HT1080 (cell line): ENCODE measurements at places on chromosomes 7 and 10.

GRCh38 chr10:110775406-110775805, 96.3 kb upstream of the PDCD4 start:
- no peak for DNase-seq

DNA sequence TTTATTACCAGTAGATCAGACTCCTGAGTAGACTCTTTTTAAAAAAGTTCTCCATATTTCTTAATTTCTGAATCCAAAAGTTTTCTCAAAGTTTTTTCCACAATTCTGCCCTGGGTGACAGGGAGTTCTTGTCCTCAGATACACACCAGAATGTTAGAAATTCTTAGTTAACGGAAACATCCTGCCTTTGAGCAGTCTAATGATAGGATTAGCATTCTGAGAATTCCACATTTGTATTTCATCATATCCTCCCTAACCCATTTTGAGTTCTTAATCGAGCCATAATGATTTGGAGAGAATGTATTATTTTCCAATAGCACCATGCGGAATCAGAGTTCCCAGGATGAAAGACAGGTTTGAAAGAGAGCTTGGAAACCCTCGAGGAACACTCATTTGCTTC, 28.9 kb upstream of the MRPS33 start:
- DNase-seq: no peak

- peak; percentile 46 for DNase-seq
Measured at GRCh38 chr7:36794689-36795088, 70.4 kb upstream of the AOAH start.

DNA sequence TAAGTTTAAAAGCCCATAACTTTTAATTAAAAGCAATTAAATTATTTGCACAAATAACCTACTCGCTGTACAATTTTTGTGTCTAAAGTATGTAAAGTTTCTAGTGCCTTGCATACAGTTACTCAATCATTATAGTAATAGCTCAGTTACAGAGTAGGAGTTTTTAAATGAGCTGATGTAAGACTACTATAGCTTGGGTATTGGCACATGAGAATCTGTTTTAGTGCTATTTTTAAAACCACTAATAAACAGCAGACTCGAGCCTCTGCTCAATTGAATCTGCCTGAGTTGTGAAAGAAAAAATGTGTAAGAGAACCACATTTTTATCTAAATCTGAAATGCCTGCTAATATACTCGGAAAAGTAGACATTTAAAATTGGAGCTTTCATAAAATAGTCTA, 31.1 kb downstream of the CTNNA3 start:
- no peak for DNase-seq

- DNase-seq: peak; percentile 15
Measured at GRCh38 chr7:53110425-53110824, 75.0 kb downstream of the POM121L12 start.

GRCh38 chr10:117928281-117928680, 118.5 kb downstream of the RAB11FIP2 start:
- no peak for DNase-seq

GRCh38 chr7:116740755-116741462, 68.9 kb downstream of the MET start:
- peak; percentile 15 for DNase-seq

DNA sequence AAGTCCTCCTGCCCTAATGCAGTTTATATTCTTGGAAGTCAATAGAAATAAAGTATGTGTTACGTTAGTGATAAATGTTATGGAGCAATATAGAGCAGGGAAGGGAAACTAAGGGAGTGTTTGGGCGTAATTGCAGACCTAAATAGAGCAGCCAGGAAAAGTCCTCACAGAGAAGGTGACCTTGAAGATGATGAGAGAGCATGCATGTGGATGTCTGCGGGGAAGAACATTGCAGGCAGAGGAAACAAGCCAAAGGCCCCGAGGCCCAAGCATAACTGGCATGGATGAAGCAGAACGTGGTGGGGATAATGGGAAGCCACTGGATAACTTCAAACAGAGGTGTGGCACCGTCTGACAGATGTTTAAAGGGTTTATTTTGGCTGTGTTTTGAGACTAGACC, 12.5 kb downstream of the ADD3 start:
- DNase-seq: no peak

DNA sequence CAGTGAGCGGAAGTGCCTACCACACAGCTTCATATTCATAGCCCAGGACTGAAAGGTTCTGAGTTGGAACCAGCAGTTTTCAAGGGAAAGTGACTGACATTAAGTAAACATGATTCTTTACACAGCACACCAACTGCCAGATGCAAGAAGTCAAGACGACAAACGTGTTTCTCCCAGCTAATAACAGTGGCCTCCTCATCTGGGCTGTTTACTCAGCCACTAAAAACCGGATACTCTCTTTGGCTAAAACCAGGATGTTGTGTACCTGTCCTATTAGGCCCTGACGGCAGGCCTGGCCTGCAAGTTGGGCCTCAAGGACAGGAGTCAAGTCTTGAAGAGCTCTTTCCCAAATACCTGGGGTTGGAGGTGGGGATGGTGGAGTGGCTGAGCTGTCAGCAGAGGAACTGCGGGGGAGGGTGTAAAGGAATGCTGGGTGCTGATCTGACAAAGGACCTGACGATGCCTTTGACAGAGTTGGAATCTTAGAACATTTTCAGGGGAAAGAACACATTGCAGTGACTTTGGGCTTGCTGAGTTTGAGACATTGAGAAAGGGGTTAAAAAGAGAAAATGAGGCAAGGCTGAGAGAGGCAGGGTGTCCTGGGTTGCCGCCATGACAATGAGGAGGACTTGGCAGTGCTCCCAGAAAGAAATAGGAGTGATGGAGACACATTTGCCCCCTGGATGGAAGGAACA, 57.7 kb downstream of the STEAP1B start:
- no peak for DNase-seq

DNA sequence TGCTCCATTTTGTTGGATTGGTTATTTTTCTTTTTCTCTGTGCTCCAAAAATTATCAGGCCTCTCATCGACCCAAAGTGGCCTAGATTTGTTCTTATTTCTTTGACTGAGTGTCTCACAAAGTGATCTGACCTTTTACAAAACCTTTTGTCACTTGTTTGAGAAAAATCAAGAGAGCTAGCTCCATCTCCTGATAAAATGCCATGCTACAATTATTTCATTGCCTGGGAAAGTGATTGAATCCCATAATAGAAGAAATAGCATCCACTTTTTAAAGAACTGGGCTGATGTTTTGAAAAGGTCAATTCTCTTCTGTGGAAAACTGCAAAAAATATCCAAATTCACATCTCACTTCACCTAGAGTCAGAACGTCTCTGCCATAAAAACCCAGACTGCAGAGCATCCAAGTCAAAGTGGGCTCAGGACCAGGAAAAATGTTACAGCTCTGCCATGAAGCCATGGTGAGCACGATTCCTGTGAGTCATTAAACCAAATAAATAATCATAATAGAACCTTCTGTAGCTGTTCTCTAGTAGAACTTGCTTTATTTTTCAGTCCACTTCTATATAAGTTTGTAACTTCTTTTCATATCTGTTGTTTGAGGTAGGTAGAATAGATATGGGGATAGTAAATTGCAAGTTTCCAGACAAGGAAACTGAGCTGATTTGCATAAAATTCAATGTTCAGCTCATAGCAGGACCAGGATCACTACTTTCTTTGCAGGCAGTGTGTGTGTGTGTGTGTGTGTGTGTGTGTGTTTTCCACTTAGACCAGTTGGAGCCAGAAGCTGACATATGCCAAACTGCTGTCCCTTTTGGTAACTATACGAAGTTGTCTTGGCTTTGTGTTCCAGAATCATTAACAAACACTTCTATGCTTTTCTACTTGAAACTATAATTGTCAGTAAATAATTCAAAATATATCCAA, 632.5 kb upstream of the ANKRD30A start:
- DNase-seq: peak; percentile 60

- DNase-seq: no peak
Measured at GRCh38 chr7:132075515-132075914, 500.8 kb downstream of the PLXNA4 start.

- DNase-seq: peak; percentile 47
Measured at GRCh38 chr7:18778594-18778993, 283.0 kb downstream of the HDAC9 start.

- DNase-seq: no peak
Measured at GRCh38 chr10:118216571-118217170, 125.5 kb downstream of the FAM204A start.

GRCh38 chr7:12222889-12223579, 11.9 kb downstream of the TMEM106B start:
- DNase-seq: no peak

GRCh38 chr7:112202816-112203215, 3.4 kb downstream of the DOCK4 start:
- peak; percentile 15 for DNase-seq

DNA sequence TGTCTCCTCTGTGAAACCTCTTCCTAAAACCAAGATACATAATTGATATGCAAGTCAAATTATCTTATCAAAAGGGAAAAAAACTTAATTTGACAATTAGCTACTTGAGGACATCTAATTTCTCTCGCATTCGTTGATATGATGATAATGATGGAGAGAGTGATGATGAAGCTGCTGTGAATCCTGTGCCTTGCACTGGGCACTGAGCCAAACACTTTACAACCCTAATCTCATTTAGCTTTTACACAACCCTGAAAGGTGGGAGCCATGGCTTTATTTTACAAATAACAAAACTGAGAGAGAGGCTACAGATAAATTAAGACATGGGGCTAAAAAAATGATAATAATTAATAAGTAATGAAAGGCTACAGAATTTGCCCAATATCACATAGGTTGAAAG, 176.0 kb downstream of the NOC3L start:
- no peak for DNase-seq

DNA sequence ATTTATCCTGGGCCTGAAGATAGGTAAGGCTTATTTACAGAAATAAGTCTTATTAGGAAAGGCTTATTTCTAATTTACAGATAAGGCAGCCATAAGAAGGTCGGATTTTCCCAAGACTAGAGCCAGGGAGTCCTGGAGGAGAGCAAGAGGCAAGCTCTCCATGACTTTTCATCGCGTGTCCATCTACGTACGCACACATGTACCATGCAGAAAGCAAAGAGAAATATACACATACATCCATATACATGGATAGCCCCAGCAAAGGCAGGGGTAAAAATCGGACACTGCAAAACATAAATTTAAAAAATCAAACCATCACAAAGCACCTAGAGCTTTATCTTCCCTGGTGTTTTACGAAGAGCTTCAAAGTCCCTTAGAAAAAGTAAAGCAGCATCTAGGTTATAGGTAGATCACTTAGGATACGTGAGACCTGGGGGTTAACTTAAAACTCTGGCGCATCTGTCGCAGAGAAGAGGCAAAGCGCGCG, 25.8 kb upstream of the ZRANB1 start:
- DNase-seq: no peak

DNA sequence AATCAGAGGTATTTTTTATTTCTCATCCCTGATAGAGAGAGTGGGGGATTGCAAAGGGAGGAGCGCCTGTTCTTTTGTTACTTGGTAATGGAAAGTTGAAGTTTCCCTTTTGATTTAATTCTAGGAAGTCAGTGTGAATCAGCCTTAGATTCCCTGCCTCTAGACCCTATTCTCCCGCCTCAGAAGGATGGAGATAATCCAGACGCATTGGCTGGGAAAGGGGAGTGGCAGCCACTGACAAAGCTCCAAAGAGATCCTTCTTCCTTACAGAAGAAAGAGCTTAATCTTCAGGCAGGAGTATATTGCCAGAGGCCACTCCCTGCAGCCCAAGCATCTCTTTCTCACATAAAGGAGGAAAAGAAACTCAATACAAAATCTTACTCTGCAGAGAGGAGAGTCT, 122.3 kb upstream of the GALNT17 start:
- DNase-seq: no peak

DNA sequence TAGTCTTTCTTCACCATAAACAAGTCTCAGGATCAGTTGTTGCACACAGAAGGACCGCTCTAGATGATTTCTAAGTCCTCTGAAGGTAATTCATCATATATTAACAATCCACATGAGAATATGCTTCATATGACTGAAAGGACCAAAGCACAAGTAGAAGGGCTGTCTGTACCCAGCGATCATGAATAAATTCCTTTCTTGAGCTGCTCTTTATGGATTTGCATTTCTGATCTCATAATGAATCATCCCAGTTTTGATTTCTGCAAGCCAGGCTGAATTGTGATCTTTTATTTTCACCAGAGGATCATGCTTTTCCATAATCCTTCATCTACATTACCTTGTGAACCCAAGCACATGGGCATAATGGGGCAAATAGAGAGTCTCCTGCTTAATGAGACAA, 675.6 kb downstream of the MAGI2 start:
- DNase-seq: peak; percentile 52

DNA sequence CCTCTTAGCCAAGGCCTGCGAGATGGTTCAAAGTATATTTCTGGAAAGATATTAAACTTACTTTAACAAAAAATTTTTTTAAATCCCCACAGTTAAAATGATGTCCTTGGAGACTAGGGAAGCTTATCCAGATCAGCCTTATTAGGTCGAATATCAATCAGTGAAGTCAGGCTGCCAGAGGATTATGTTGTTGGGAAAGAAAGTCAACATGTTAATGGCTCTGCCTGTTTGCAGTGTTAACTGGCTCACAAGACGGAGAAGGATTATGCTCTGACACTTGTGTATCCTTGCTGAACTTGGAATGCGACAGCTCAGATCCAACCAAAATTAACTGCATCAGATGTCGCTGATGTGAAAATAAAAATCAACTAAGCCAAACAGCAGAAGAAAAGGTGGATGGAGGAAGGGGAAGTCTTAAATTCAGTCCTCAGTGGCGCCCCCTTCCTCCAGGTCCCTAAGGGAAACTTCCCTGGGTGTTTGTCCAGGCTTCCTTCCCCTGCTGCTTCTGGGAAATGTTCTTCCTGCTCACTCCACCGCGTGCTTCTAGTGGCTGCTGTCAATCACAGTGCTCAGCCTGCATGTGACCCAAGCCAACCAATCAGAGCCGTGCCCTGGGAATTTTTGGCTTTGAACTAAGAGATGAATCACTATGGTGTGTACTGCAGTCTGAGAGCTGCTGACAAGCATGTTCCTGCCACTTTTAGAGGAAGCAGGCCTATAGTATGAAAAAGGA, 690.4 kb upstream of the NRP1 start:
- peak; percentile 58 for DNase-seq

DNA sequence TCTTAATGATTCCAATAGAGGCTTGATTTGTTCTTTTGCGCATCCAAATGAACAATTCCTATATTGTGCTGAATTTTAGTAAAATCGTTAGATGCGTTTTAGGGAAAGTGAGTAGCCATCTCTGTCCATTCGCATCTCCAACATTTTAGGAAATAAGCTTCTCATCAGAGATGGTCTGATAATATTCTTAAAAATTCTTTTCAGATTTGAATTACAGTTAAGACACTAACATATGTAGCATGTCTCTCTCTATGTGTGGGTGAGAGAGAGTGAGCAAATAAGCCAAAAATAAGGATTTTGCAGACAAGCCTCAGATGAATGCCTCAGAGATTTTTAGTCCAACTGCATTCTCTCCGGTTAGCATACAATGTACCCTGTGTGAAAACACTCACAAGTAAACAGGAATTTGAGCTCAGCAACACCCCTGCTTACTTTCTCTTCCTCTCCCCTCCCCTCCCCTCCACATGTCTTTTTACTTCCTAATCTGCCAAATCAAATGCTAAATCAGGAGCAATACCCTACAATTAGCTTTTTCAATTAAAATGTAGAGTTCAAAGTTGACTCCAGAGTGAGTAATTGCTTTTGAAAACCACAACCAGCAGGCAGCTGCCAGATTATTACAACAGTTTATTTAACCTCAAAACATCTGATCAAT, 354.4 kb downstream of the CRPPA start:
- no peak for DNase-seq
